B cell (primary cell): ENCODE measurements at places on chromosomes 2 and 18. TPM values are rescaled to one million over a fixed set of nuclear protein-coding genes. Genes with fewer than 3 reads are reported as not detected.
A peak's percentile ranks its signal among the peaks of the same experiment; 100 is the strongest.

GRCh38 chr18:47209171-47209570 lies 33.0 kb upstream of the IER3IP1 start:
- DNase-seq, result no peak

- DNase-seq, result peak; percentile 45
Observed at GRCh38 chr2:134232461-134232860, 21.4 kb upstream of the MGAT5 start.

DNA sequence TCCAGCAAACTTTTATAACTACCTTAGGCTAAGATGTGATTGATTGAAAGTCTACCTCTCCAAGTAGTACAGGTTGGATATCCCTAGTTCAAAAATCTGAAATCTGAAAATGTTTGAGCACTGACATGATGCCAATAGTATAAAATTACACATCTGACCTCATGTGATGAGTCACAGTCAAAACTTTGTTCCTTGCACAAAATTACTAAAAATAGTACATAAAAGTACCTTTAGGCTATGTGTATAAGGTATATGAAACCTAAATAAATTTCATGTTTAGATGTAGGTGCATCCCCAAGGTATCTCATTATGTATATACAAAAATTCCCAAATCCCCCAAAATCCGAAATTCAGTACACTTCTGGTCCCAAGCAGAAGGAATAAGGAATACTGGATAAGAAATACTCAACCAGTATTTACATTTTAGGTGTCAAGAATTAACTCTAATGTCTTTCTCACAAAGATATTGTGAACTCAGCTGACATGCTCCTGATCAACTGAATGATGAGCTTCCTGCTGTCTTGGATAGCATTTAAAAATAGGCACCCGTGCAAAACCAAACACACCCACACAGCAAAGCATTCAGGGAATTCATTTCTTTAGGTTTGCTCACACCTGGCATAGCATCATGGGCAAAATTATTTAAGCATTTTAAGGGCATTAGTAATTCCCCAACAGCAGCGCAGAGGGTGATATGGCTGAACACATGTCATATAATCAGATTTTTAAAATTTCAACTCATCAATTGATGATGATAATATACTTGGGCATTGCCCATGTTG lies 497.4 kb upstream of the MEIS1 start:
- no peak for DNase-seq

NPHP1 gene
- 1.6 and 2.4 TPM in 2 replicates for total RNA-seq

DSG1 gene
- total RNA-seq, result not detected in 2 replicates

GRCh38 chr2:95509408-95509807 lies 24.9 kb upstream of the TRIM43B start:
- DNase-seq, result no peak

CD207 gene
- not detected in 2 replicates for total RNA-seq

- DNase-seq, result no peak
Observed at GRCh38 chr2:151649400-151649799, 84.9 kb downstream of the NEB start.

GRCh38 chr2:186060744-186061440 lies 322.3 kb downstream of the FSIP2 start:
- no peak for DNase-seq

GRCh38 chr2:108115868-108116267 lies 123.9 kb upstream of the SULT1C3 start:
- DNase-seq, result no peak

DNA sequence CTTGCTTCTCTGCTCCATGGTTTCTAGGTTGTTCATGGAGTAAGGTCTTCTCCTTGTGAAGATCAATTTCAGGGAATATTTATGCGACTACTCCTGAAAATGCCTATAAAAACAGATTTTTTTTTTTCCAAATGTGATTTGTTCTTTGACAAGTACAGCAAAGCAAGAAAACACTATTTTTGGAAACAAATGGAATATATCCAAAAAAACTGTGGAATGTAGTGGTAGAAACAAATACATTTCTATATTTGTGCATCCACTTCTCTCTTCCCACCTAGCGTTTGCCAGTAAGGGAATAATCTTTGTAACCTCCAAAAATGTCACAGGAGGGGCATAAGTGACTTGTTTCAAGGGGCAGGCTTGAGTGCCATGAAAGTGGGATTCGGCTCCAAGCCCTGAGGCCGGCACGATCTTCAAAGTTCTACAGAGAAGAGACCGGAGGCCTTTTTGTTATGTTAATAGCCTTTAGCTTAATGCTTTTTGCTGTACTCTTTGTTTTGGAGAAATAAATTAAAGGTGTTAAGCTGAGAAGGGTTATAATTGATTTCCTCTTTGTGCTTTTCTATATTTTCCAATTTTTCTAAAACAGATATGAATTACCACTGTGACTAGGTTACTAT lies 200.6 kb downstream of the NRP2 start:
- DNase-seq, result no peak

DNA sequence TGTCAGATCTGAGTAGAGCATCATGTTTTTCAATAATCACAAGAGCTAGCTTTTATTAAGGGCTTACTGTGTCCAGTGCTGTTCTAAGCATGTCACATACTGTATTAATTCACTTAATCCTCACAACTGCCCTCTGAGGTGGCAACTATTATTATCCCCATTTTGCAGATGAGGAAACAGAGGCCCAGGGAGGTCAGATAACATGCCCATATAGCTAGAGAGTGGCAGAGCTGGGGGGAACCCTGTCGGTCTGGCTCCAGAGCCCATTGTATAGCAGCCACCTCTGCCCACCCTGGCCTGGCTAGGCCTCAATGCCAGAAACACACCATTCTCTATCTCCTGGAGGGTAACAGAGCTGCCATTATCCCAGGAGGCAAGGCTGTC lies 113.2 kb downstream of the B3GNT2 start:
- no peak for DNase-seq

DNA sequence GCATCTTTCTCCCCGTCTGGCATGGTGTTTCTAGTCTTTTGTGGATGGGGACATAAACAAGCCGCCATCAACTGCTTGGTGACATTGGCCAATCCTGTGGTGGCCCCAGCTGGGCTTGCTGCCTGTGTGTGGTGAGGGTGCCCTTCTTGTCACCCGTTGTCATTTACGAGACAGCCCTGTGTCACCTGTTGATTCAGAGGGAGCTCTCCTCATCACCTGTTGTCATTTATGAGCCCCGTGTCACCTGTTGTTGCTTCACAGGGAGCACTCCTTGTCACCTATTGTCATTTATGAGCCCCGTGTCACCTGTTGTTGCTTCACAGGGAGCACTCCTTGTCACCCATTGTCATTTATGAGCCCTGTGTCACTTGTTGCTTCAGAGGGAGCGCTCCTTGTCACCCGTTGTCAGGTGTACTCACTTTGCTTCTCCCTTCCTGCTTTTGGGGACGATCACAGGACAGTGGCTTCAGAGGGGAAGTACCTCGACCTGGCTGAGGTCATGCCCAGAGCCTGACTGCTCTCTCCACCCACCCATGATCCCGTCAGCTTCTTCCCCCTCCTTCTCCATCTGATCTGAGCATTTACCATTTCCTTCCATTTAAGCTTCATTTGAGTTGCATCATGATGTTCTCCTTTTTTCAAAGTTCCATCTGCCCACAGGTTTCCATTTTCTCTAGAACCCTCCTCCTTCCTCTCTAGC lies 29.1 kb downstream of the HPCAL1 start:
- peak; percentile 84 for DNase-seq

SERPINB5 gene
- total RNA-seq, result not detected in 2 replicates

RETREG2 gene
- 86.3 and 102 TPM in 2 replicates for total RNA-seq

- no peak for DNase-seq
Observed at GRCh38 chr2:216516730-216517350, 18.2 kb downstream of the RPL37A start.

DNA sequence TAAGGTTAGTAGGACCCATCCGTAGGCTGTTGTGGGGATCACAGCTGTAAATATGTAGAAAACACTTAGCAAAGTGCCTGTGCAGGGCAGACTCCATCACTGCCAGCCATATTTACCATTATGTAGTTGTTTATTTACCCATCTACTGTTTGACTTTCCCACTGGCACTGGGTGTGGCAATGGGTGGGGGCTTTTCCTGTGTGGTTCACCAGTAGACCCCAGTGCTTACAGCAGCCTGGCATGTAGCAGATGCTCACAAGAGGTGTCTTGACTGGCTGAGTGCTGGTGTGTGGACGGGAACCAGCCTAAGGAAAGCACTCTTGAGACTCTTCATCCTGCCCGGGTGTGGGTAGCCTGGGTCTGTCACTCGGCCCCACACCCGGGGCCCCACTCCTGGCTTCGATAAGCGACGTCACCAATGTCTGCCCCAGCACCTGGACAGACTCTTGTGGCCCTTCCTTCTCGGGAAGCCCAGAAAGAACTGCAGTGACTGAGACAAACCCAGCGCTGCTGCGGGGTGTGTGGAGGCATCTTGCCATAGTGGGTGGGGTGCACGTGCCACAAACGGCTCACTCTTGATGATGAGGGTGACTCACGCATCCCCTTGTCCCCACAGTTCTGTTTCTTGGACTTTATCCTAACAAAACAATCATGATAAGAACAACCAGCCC lies 78.3 kb downstream of the HDAC4 start:
- DNase-seq, result no peak

- DNase-seq, result no peak
Observed at GRCh38 chr2:67374481-67374880, 22.7 kb upstream of the ETAA1 start.

GRCh38 chr2:24861500-24861899 lies 58.5 kb downstream of the ADCY3 start:
- DNase-seq, result no peak
